ENCODE measurements at places on chromosomes 5 and 9. TPM values are rescaled to one million over a fixed set of nuclear protein-coding genes. Genes with fewer than 3 reads are reported as not detected.

The ANAPC2 gene
- total RNA-seq: 33.9 TPM

The BAAT gene
- 0.08 TPM for total RNA-seq

The HAPLN1 gene
- total RNA-seq: 0.32 TPM

The SPRY4 gene
- 9.7 TPM for total RNA-seq

The NRARP gene
- 4.4 TPM for total RNA-seq

The KLHL3 gene
- total RNA-seq: 22.3 TPM

The UBAP2 gene
- total RNA-seq: 26.6 TPM

The RLN2 gene
- not detected for total RNA-seq

The CACNA1B gene
- 0.46 TPM for total RNA-seq

The GRM6 gene
- not detected for total RNA-seq

The ORM2 gene
- not detected for total RNA-seq

The SLC28A3 gene
- 0.24 TPM for total RNA-seq

The SV2C gene
- not detected for total RNA-seq

The TAF11L2 gene
- total RNA-seq: not detected

The ISL1 gene
- total RNA-seq: not detected

The C5orf58 gene
- 0.65 TPM for total RNA-seq

The HAVCR1 gene
- total RNA-seq: not detected

The TCERG1 gene
- 20.8 TPM for total RNA-seq

The PKD2L2 gene
- 0.48 TPM for total RNA-seq

The OR1J2 gene
- not detected for total RNA-seq
